ENCODE measurements at places on chromosomes 13 and 19.

DNA sequence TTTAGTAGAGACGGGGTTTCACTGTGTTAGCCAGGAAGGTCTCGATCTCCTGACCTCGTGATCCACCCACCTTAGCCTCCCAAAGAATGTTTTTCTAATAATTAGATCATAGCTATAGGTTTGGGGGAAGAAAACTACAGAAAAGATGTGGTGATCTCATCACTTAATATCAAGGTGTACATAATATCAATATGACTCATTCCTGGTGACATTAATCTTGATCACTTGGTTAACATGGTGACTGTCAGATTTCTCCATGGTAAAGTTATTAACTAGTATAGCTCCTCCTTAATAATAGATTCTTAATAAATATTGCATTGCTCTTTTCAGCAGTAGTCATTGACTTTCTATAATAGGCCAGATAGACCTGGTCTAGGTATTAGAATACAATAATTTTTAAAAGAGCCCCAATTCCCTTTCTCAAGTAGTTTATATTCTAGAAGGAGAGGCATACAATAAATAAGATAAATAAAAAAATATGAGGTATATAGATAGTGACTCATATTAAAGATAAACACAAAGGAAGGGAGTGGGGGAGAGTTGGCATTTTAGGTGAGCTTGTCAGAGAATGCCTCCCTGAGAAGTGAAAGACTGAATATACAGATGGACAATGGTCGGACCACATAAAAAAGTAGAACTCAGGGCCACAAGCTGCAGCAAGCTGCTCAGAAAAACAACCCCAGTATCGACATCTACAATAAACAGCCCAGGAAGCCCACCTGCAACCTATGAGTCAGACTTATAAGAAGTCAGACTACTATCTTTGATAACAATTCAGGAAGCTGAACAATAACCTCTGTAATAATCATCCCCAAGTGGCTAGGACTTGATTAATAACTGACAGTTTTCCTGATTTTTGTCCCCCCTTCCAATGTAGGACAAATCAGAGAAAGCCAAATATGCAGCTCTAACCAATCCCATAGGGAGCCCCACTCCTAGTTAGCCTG, 210.8 kb downstream of the RFC3 start:
- DNase-seq, result no peak

- no peak for DNase-seq
These were observed at the start of gene TGFBR3L for GRCh38 chr19:7914598-7915045. Gene TGFBR3L, plus strand, starts transcription at chr19:7914830.

DNA sequence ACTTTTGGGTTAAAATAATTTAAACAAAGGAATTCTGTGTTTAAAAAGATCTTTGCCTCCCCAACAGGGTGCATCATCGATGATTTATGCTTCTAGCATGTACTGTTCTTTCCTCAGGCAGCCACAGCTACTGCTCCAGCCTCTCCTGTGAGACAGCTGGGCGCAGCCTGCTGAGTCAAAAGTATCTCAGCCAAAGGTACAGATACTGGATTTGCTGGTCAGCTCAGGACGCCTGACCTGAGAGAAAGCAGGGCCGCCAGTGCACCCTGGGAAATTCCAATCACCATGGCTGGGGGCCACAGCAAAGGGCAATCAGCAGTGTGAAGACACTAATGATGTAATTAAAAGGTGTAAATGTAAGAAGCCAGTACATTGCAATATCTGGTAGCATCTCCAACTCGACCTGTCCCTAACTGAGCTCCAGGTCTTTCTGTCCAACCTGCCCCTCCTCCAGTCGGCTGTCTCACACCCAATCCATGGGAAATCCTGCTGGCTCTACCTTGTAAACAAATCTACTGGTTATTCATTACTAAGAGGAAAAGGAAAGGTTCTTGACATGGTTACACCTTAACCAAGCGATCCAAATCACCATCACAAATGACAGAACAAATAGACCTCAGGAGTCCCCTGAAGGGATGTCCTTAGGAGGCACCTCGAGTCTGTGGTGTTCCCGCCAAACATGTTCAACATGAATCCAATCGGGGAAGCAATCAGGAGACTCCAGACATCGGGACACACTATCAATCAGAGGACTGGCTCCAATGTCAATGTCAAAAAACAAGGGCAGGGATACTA, 7.3 kb downstream of the OPA3 start:
- DNase-seq, result no peak

- DNase-seq, result no peak
These were observed 19.7 kb downstream of the ARHGEF18 start for GRCh38 chr19:7368456-7368855.

DNA sequence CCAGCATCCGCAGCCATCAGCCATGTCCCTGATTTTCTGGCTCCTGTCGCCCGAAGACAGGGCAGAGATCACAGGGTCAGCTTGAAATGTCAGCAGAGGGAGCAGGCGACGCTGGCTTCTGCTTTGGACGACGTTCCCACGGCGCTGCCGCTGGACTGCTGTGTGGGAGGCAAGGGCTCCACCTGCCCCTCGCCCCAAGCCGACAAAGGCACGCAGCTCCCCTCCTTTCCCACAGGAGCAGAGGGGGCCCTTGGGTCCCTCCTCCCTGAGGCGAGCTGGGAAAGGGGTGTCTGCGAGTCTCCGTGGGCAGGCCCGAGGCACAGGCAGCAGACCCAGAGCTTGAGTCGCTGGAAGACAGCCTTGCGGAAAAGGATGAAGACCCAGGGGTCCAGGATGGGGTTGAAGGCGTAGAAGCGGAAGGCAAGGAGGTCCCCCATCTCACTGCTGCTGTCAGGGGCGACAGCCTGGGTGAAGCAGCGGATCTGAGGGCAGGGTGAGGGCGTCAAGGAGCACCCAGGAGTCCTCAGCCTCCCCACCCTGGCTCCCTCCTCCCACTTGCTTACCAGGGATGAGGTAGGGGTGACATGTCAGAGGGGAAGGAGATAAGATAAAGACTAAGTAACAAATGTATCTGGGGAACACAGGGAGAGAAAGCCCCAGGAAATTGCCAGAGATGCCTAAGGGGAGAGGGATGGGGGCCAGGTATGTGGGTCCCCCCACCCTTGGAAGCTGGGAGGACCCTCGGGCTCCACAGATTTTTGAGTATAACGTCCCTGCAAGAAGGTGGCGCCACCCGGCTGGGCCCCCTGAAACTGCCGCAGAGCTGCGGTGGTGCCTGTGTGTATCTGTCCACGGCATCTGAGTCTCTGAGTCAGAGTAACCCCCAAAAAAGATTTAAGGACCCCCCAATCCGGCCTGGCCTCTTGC, 3.4 kb downstream of the PTGIR start:
- no peak for DNase-seq

All from GM12892 (cell line).